Mesothelial cell of epicardium (in vitro differentiated cells): ENCODE measurements at places on chromosomes 6 and 20.

DNA sequence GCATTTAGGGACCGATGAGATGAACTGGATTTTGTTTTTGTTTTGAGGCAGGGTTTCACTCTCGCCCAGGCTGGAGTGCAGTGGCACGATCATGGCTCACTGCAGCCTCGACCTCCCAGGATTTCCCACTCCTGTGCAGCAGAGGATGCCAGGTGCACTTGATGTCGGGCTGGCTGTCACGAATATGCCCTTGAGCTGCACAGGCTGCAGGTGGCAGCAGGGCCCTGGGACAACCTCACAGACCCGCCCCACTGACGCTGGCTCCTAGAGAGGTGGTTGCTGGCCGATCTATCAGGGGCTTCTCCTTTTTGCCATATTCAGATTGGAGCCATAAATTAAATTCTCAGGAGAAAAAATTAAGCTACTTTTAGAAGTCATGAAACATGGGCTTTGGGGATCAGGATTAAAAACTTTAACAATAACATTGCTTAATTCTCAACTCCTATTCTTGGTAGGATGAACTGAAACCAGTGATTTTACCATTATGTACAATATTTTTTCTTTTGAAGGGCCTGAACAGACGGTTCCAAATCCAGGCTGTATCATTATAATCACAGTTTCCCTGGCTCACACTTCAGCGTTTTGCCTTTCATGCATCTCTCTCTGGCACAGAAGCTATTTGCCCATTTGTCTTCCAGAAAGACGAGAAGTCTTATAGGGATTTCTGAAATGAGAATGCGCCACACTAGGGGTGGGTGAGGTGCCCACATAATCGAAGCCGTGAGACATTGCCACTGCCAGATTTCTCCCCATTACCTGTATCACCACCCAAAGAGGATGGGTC is 32.4 kb downstream of the NQO2 start:
- no peak for DNase-seq

GRCh38 chr6:158149641-158150040 is 18.4 kb downstream of the SERAC1 start:
- no peak for DNase-seq

- no peak for DNase-seq
Observed at GRCh38 chr6:10403385-10404106, 11.3 kb downstream of the TFAP2A start.

DNA sequence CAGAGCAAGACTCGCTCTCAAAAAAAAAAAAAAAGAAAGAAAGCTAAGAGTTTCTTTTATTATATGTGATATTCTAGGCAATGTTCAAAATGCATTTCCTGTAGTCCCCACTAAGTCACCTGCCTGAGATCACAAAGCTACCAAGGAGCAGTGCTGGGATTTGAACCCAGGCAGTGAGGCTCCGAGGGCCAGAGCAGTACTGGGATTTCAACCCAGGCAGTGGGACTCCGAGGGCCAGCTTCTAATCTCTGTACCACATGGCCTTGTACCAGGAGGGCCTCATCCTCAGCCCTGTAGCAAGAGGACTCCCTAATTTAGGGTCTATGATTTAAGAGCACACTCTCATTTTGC is 39.7 kb downstream of the ZMYND8 start:
- DNase-seq, result no peak

DNA sequence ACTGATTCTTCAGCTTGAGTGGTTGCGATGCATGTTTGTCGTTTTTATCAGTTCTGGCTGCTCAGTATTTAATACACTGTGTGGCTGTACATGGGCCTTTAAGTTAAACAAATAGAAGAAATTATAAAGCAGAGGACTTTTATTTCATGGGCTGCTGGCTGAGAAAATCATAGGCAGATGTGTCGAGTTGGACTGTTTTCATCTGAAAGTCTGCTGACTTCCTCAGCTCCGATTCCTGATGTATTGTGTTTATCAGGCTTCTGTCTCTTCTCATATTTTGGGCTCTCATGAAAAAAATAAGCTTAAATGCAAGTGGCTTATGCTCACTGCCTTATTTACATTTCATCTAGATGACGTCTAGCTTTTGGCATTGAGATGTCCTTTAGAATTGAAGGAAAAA is 129.5 kb upstream of the GGTLC1 start:
- no peak for DNase-seq

DNA sequence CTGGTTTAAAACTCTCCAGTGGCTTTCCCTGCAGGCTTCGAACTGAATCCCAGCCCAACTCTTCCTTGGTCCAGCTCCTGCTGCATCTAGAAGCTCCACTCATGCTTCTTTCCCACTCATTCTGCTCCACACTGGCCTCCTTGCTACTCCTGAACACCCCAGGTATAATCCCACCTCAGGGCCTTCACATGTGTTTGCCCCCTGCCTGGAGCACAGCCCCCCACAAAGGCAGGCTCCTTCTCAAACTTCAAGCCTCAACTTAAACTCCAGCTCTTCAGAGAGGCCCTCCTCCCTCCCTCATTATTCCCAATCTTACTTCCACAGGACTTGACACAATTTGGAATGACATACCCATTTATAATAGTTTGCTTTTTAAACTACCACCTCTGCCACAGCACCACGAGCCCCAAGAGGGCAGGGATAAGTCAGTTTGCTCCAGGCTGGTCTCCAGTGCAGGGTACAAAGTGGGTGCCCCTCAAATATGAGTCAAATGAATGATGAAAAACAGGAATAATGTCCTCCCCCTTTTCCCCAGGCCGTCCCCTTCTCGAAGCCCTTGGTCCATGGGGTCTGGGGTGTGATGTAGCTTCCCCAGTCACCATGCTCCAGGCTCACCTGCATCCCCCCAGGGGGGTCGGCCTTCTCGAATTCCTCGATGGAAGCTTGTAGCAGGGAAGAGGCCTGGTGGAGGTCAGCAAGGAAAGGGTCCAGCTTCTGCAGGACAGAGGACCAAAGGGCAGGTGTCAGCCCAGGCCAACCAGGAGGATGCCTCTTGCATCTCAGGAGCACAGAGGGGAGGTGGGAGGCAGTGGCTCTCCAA is 37.4 kb downstream of the KIAA1755 start:
- DNase-seq, result no peak

- no peak for DNase-seq
Observed at GRCh38 chr20:24989162-24989561, 3.4 kb downstream of the APMAP start.

GRCh38 chr6:170271771-170272314 is 19.0 kb downstream of the DLL1 start:
- DNase-seq, result no peak

- no peak for DNase-seq
Observed at GRCh38 chr6:45974596-45974995, 41.1 kb downstream of the CLIC5 start.

- DNase-seq, result peak; percentile 46
Observed at GRCh38 chr6:27078734-27079357, 168.7 kb upstream of the PRSS16 start.

- DNase-seq, result no peak
Observed at GRCh38 chr20:52035977-52036376, 155.6 kb downstream of the ZFP64 start.

GRCh38 chr6:35552285-35552917 is 39.7 kb upstream of the TULP1 start:
- no peak for DNase-seq

DNA sequence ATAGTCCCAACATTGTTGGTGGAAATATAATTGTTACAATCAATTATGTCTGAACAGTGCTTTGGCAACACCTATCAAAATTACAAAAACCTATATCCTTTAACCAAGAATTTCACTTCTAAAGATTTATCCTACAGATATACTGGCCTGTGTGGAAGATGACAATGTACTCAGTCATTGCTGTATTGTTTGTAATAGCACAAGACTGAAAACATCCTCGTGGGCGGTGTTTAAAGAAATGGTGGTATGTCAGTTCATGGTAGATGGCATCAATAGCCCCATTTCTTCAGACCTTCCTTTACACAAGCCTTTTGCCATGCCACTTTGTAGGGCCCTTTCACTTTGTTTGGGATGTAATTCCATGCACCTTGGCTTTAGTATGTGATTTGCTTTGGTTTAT is 9.8 kb upstream of the TPBG start:
- no peak for DNase-seq

- DNase-seq, result no peak
Observed at GRCh38 chr6:75201021-75201420, 4.8 kb downstream of the COL12A1 start.

GRCh38 chr6:148746363-148747144 is at the start of gene UST:
TSS of gene UST (plus strand) at chr6:148747030. CDS start at chr6:148747431, 401 bp downstream.
- peak; percentile 79 for DNase-seq

DNA sequence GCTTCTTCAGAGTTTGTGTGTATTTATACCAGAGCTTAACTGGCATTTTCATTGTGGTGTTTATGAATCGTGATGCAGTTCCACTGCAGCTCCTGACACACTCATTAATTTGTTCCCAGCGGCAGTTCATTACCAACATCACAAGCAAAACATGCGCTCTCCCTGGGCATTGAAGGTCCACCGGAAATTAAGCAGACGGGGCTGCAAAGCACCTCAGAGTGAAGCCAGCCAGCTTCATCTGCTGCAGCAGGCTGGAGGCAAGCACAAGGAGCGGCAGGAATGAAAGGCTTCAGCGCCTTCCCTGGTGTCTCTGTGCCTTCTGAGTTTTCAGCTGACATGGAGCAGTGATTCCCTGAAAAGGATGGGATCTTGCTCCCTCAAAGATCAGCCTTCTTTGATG is 246.0 kb upstream of the SPTLC3 start:
- DNase-seq, result no peak

DNA sequence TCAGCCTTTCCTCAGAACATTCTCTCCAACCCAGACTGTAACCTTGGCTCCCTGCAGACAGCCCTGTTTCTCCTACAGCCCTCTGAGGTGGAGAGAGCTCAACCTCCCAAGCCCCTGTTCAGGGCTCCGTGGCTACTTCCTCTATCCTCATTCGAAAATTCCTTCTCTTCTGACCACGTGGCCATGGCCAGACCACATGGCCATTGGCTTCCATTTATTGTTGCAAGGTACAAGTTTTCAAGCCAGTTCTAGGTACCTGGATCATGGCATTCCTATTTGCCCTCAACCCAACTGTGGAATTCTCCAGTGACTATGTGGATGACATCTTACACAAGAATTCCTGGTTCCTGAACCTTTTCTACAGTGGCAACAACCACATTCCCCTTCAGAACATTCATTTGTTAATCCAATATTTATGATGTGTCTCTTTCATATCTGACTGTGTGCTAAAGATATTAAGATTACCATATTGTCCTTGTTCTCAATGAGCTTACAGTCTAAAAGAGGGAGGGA is 161.9 kb downstream of the GMPR start:
- no peak for DNase-seq

DNA sequence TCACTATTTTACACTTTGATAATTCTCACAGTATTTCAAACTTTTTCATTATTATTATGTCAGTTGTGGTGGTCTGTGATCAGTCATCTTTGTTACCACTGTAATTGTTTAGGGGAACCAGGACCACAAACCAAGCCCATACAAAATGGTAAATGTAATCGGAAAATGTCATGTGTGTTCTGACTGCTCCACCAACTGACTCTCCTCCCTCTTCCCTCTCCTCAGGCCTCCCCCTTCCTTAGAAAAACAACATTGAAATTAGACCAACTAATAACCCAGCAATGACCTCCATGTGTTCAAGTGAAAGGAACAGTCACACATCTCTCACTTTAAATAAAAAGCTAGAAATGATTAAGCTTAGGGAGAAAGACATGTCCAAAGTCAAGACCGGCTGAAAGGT is 63.8 kb downstream of the GMDS start:
- no peak for DNase-seq

- DNase-seq, result no peak
Observed at GRCh38 chr6:71396410-71396801, 107.8 kb downstream of the OGFRL1 start.

GRCh38 chr20:50558483-50558925 is 48.3 kb downstream of the PTPN1 start:
- DNase-seq, result no peak

- DNase-seq, result no peak
Observed at GRCh38 chr20:11845340-11845739, 72.4 kb upstream of the BTBD3 start.

- no peak for DNase-seq
Observed at GRCh38 chr20:10236540-10237533, 18.2 kb downstream of the SNAP25 start.

DNA sequence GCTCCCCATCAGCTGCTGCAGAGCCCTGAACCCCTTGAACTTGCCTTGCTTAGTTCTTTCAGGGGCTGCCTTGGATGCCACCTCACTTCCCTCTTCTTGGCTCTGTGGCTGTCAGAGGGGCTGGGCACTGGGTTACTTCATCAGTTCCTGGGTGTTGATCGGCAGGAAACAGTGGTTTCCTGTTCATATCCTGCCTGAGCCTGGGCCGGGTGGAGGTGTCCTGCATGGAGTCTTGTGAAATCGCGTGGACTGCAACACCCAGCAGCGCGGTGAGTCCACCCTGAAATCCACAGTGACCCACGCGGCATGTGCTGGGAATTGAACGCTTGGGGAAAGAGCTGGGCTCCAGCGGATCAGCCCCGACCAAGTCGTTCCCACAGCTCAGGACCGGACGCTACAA is 97.5 kb downstream of the CDH26 start:
- DNase-seq, result no peak

- DNase-seq, result no peak
Observed at GRCh38 chr6:45626087-45626891, 248.6 kb upstream of the SUPT3H start.

GRCh38 chr20:5885866-5886265 is 64.5 kb downstream of the TRMT6 start:
- DNase-seq, result no peak

DNA sequence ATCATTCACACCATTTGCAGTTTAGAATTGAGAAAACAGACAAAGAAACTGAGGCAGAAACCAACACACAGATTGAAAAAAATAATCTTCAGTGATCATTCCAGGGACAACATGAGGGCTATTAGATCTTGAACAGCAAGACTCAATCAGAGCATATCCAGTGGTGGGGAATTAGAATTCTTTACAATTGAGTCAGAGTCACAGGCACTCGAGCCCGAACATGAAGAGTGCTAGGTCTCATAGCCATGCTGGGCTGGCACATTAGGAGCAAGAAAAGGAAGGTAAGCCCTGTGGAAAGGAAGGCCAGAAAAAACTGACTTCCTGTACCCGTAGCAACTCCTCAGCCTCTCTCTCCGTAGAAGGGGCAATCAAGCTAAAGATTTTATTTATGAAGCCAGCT is 419.9 kb downstream of the HAO1 start:
- no peak for DNase-seq

GRCh38 chr6:132043148-132043547 is 92.0 kb upstream of the CCN2 start:
- no peak for DNase-seq

GRCh38 chr6:1391800-1392309 is 2.5 kb downstream of the FOXF2 start:
- DNase-seq, result no peak

DNA sequence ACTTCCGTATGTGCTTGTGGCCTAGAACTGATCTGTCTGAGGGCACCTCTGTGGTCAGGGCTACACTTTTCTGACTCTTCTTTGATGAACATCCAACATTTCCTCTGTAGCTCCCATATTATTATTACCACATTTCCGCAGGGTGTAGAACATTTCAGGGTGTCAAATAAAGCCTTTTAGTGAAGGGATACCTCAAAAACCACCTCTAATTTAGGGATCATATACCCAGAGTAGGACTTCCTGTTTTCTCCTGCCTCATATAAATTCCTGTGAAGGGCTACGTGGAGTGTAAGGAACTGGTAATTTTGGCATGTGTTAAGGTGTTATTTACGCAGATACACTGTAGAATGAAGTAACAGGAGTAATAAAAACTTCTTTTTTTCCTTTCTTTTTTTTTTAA is 5.5 kb upstream of the MUC22 start:
- no peak for DNase-seq

- no peak for DNase-seq
Observed at GRCh38 chr6:19796452-19796851, 40.7 kb upstream of the ID4 start.

- no peak for DNase-seq
Observed at GRCh38 chr6:156904176-156904967, 127.2 kb downstream of the ARID1B start.

- DNase-seq, result no peak
Observed at GRCh38 chr6:21109391-21110178, 484.0 kb upstream of the SOX4 start.
